ENCODE measurements at places on chromosomes 4 and X. TPM values are rescaled to one million over a fixed set of nuclear protein-coding genes. Genes with fewer than 3 reads are reported as not detected.

Gene DGKK
- total RNA-seq, result not detected

DNA sequence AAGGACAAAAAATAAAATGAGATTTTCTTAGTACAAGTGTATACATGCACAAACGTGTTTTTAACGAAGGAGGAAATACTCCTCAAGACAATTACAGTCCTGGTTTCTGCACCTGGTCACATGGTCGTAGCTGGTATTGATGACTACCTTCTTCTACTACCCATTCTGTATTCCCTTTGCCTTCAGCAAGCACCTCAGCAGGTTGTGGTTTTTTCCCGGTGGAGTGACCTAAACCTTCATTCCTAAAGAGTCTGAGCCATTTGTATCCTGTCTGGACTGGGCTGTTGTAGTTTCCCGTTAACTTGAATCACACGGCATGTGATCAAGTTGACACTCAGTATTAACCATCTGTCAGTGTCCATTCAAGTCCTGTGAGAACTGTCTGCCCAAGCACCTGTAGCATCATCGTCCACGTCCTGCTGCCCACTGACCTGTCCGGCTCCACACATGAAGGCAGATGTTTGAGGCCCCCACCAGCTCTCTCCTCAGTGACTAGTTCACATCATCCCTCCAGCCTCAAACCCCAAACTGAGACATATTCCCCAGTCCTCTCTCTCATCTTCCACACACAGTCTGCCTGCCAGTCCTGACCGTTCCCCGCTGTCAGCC is 31.1 kb upstream of the TBC1D14 start:
- DNase-seq, result no peak

GRCh38 chrX:18961686-18962085 is 22.2 kb downstream of the PHKA2 start:
- DNase-seq, result no peak

DNA sequence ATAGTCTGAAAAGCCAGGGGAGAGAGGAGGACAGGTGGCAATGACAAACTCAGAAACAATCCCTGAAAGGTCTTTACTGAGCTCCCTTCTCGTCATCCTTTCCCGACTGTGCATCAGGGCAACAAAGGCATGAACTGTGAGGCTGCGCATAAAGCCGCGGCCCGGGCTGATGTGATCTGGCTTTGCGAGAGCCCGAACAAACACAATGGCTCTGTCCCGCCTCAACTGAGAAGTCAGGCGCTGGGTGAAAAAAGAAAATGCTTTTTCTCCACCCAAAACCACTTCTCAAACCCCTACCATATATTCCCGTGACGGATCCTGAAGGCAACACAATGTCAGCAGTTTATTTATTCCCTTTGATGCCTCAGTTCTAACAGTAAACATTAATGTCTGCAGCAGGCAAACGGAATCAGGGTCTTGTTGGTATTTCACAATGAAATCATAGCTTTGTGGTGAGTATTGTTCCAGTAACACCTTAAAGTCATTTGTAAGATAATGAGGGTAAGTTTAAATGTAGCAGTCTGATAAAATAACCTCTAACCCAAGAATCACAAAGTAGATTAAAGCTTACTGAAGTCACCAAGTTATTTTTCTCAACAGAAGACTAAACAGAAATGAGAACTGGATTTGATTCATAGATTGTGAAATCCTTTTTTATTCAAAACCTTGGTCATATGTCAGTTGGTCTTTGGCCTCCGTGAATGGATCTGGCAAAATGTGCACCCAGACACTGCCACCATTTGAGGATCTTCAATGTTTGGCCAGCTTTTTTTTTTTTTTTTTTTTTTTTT is 67.4 kb downstream of the APBB2 start:
- DNase-seq, result peak; percentile 21

- no peak for DNase-seq
These were observed 39.4 kb downstream of the CENPE start for GRCh38 chr4:103158760-103159159.

- DNase-seq, result no peak
These were observed 241.9 kb downstream of the ANTXR2 start for GRCh38 chr4:79831119-79831528.

Gene DUX4
- not detected for total RNA-seq

All from skin of body (tissue), 3 donors.